Activated naive CD8-positive, alpha-beta T cell treated with anti-CD3 and anti-CD28 coated beads, Interleukin-2, amount 10 ng/mL, durations not matched to agents 7 days and 5 days (primary cell): ENCODE measurements at places on chromosomes 11 and 22. TPM values are rescaled to one million over a fixed set of nuclear protein-coding genes. Genes with fewer than 3 reads are reported as not detected.

- H3K4me1 ChIP-seq, result no peaks in the 10 kb centered on the region
- no peak overlapping the region for H3K27ac ChIP-seq
- no peaks in the 10 kb centered on the region for H3K36me3 ChIP-seq
- H3K27me3 ChIP-seq, result no peaks in the 10 kb centered on the region
Measured at GRCh38 chr11:24253237-24253760, 243.6 kb upstream of the LUZP2 start.

- H3K27me3 ChIP-seq, result no peaks in the 10 kb centered on the region
- H3K27ac ChIP-seq, result no peak overlapping the region
- no peak overlapping the region for H3K4me3 ChIP-seq
- H3K36me3 ChIP-seq, result peaks cover 9% of the 10 kb centered on the region
- peaks cover 3% of the 10 kb centered on the region for H3K4me1 ChIP-seq
Measured at GRCh38 chr11:130882138-130882551, 34.1 kb downstream of the SNX19 start.

- no peak within 1 kb of the TSS for H3K4me3 ChIP-seq
- no peak for DNase-seq
- H3K4me1 ChIP-seq, result peaks cover 2% of the 10 kb centered on the region
- peaks cover 22% of the 10 kb centered on the region for H3K27me3 ChIP-seq
Measured at GRCh38 chr11:5783255-5783654, at the start of gene OR52N5. OR52N5 (minus strand) TSS chr11:5783355; CDS start chr11:5778634, 4,721 bp downstream.

DNA sequence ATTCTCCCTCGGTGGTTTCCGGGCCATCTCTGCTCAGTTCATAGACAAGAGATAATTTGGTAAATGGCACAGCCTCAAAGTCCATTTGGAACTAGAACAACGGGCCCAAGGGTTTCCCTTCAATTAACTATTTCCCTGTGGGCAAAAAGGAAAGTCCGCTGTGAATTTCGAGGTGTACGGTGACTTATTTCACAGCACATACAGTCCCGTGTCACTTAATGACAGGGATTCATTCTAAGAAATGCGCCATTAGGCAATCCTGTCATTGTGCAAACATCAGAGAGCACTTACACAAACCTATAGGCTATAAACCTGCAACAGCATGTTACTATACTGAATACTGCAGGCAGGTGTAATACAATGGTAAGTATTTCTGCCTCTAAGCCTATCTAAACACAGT lies 551.6 kb downstream of the OPCML start:
- H3K27me3 ChIP-seq, result no peaks in the 10 kb centered on the region
- no peak for DNase-seq
- H3K4me1 ChIP-seq, result no peaks in the 10 kb centered on the region
- H3K36me3 ChIP-seq, result no peaks in the 10 kb centered on the region
- H3K4me3 ChIP-seq, result no peak overlapping the region

DNA sequence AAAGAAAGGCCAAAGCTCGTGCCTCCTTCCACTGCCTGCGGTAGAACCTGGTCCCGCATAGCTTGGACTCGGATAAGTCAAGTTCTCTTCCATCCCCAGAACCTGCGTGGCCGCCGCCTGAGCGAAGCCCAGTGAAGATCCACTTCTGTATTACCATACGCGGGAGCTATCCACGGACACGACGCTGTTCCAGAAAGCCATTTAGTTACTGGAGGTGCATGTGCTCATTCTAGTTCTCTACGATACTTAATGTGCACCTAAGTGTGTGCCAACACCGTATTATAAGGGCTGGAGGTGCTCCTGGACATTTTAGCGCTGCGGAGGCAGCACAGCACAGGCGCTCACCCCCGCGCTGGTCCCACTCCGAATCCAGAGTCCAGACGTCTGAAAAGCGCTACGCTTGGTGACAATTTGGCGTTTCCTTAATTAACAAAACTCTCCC lies 1.4 kb downstream of the WT1 start:
- DNase-seq, result no peak
- no peak overlapping the region for H3K27ac ChIP-seq
- peaks cover 89% of the 10 kb centered on the region for H3K27me3 ChIP-seq
- peaks cover 22% of the 10 kb centered on the region for H3K4me1 ChIP-seq
- peak overlapping the region; percentile 20 for H3K4me3 ChIP-seq

GRCh38 chr11:110566577-110566976 lies 136.8 kb downstream of the FDX1 start:
- H3K27me3 ChIP-seq, result peaks cover 9% of the 10 kb centered on the region
- no peak for DNase-seq
- H3K4me3 ChIP-seq, result no peak overlapping the region

- peak; percentile 26 for DNase-seq
- no peaks in the 10 kb centered on the region for H3K36me3 ChIP-seq
- no peaks in the 10 kb centered on the region for H3K27me3 ChIP-seq
Measured at GRCh38 chr11:2535673-2536439, 91.0 kb downstream of the KCNQ1 start.

DNA sequence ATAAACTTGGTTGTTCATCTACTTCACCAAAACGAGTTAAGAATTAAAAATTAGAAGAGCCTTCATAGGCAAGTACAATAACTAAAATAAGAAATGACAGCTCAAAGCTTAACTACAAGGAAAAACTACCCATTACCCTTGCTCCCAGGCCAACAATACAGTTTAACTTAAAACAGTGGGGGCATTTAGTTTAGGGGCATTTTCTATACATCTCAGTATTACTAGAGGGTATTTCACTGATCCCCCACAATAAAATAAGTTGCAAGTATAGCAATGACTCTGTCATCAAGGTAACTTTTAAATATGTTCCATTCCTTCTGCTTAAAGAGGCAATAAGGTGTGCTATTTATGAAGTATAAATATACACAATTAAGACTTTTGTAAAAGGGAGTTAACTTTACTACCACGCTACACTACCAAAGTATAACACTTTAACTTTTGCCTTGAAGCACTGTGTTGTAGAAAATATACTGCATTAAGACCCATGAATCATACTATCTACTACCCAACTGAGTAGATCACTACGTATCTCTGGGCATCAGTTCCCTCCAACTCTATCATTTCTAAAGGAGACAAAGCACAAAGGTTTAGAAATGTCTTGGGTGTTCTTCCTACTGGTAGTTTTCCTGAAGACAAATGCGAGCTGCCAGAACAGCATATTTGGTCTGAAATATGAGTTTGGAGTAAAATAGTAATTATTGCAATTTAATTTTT lies 29.8 kb downstream of the CHORDC1 start:
- H3K4me3 ChIP-seq, result no peak overlapping the region
- no peak overlapping the region for H3K27ac ChIP-seq
- no peaks in the 10 kb centered on the region for H3K27me3 ChIP-seq
- H3K36me3 ChIP-seq, result peaks cover 12% of the 10 kb centered on the region

DNA sequence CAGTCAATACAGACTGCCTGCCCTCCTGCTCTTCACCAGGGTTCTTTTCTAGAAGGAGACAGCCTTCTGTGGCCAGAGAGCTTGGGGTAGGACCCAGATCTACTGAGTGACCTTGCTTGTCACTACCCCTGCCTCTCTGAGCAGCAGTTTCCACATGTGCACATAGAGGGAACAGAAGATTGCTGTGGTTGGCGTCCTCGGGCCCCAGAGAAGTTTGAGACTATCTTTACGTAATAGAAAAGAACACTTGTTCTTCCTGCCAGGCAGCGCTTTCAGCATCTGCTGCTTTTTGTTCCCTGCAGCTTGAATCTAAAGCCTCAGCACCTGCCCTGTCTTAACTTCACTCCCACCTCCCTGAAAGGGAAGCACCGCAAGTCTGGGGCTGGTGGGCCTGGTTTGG lies 1.9 kb upstream of the FKBP2 start:
- H3K4me1 ChIP-seq, result peaks cover 27% of the 10 kb centered on the region
- H3K4me3 ChIP-seq, result peak overlapping the region; percentile 19
- H3K36me3 ChIP-seq, result peaks cover 21% of the 10 kb centered on the region
- DNase-seq, result no peak

OR8D1 gene
- not detected for total RNA-seq

BATF2 gene
- 1.2 TPM for total RNA-seq
